Hippocampal formation (tissue), 2 donors: ENCODE measurements at places on chromosomes 3 and 15.

DNA sequence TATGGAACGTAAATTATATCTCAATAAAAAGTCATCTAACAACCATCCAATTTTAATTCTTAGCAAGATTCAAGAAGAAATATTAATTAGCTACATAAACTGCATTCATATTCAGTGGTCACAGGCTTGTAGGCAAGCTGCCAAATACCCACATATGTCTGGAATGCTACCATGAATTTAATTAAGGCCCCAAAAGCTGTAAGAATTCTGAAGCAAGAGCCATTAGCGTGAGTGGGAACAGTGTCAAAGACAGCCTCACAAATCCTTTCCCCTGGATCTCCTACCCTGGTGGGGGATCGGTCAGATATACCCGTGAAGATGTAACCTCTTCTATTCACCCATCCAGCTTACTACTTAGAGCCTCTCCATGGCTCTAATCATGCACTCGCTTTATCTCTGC lies 40.0 kb downstream of the ATG7 start:
- DNase-seq: no peak

DNA sequence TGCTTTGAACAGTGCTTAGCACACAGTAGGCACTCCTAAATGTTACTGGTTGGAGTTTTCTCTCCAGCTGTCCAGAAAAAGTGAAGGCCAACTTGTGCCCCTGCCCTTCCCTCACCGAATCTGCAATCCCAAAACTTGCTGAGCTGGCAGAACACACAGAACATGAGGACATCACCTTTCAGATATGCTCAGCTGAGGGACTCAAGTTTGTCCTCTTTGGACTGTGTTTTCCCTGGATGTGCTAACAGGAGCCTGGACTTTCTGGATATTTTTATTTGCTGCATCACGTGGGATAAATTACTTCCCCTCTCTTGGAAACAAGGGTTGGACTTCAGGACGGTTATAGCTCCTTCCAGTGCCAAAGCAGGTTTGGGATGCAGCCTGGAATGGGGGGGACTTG lies 59.5 kb upstream of the SMAD6 start:
- DNase-seq: no peak

DNA sequence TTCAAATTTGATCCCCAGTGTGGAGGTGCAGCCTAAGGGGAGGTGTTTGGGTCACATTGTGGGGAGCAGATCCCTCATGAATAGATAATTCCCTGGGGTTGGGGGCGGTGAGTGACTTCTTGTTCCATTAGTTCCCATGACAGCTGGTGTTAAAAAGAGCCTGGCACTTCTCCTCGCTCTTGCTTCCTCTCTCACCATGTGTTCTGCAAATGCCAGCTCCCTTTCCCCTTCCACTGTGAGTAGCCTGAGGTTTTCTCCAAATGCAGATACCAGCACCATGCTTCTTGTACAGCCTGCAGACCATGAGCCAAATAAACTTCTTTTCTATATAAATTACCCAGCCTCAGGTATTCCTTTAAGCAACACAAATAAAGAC lies 23.1 kb downstream of the RIOX2 start:
- no peak for DNase-seq

GRCh38 chr3:56681984-56682461 lies 1.0 kb downstream of the TASOR start:
- DNase-seq: no peak

- DNase-seq: no peak
These were observed 301.8 kb upstream of the MCTP2 start for GRCh38 chr15:93929375-93930094.
